ENCODE measurements at places on chromosomes 11 and 22.

DNA sequence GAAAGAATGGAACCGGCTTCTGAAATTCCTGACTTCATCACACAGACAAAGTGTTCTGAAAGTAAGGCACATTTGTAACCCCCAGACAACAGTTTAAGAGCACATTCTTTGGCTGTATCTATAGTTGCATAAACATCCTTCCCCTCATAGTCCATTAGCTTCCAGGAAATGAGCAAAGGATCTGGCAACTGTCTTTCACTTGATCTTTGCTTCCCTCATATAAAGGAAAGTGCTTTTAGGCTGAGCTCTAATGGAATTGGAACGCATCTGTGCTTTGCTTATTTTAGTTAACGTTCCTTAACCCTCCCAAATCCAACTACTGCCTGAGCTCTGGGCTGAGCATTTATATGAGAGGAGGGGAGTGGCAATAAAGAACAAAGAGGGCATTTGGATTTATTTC is 76.9 kb upstream of the API5 start:
- no peak for DNase-seq

DNA sequence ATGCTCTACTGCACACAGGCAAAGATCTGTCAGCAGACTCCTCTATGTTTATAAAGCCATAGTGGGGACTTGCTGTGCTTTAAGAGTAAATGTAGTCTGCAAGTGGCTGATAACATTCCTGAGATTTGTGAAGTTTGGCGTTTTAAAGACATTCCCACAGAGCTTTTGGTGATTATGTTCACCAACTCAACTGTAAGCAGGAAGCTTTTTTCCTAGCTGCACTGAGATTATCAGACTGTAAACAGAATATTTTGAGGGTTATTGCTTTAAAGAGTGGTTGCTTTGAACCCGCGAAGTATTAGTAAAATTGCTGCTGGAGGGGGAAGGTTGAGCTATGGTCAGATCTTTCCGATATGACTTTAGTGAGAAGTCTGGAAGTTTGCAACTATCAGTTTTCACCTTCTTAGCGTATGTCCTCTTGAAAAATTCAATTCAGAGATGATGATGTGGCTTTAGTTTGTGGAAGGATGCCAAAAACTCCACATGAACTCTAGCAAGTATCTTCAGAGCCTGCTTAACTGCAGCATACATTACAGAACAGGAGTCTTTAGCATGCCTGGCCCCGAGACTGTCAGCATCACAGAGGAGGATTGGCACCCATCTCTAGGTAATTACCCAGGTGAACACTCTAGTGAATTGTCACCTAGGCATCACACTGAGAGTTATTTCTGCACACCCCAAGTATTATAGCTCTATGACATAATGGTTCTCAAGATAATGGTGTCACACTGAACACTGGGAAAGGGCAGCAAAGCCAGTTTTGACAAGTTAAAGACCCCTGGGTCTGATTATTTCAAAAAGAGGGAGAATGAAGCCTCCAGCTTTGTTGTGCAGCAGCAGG is 89.9 kb downstream of the MTNR1B start:
- DNase-seq: no peak

- no peak for DNase-seq
These were observed 22.0 kb upstream of the CAT start for GRCh38 chr11:34416766-34417165.

GRCh38 chr22:49803134-49803533 is 24.5 kb downstream of the BRD1 start:
- no peak for DNase-seq

GRCh38 chr11:16818284-16818683 is 79.8 kb downstream of the C11orf58 start:
- DNase-seq: no peak

DNA sequence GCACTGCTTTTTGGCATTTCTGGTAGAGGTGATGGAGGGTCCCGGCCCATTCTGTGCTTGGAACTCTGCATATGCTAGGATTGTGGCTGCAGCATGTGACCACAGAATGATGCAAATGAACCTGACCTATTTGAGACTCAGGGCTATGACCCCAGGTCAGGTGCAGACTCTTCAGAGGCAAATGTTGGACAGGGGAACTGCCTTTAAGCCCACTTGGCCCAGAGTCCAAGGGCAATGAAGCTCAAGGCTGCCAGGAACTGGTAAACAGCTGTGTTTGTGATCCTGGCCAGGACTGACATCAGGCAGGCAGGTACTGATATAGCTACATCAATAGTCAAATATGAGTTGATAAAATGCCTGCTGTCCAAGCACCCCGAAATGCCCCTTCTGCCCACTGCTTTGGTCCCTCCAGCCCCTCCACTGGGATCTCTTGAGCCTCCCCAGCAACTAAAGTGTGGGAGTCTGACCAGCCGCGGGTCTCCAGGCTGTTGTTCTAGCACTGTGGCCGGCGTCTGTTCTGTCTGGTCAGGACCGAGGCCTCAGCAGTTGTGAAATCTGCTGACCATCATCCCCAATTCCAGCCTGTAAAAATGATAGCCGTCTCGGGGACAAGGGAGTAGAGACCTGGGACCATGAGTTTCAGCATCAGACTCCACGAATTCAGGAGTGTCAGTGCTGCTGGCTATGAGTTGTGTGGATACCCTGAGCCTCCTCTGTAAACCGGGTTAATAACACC is 82.4 kb upstream of the EIF3D start:
- no peak for DNase-seq

- no peak for DNase-seq
These were observed 47.4 kb downstream of the ARHGEF12 start for GRCh38 chr11:120383518-120384155.

DNA sequence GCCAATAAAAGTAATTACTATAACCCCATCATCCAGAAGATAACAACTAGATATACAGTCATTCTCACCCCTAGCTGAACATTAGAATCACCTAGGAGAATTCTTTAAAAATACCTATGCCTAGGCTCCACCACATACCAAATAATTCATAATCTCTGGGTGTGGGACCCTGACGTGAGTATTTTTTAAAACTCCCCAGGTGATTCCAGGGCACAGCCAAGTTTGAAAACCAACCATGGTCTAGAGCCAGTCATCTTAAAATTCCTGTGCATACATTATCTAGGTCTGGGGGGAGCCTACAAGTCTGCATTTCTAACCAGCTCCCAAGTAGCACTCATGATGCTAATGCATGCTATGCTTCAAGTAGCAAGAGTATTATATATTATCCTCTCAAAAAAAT is 281.0 kb upstream of the MTNR1B start:
- no peak for DNase-seq

DNA sequence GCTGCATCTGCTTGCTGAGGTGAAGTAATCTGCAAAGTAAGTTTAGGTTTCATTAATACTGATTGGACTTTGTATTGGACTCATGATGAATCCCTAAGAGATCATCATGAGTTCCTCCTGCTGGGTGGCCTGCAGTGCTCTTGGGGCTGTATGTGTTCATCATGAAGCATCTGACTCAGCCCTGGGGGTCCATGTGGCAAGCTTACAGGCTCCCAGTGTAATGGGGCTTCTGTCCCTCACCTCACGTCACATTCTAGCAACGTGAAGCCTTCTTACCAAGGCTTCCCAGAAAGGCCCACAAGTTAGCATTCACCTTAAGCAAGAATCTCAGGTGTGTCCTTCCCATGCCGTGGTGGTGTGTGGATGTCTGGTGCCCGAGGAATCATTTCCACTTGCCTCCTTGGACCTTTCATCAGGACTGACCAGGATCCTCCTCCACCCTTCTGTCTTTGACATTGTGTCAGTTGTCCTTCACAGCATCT is 23.7 kb downstream of the CRKL start:
- no peak for DNase-seq

GRCh38 chr11:45150301-45150700 is 3.9 kb downstream of the PRDM11 start:
- no peak for DNase-seq

DNA sequence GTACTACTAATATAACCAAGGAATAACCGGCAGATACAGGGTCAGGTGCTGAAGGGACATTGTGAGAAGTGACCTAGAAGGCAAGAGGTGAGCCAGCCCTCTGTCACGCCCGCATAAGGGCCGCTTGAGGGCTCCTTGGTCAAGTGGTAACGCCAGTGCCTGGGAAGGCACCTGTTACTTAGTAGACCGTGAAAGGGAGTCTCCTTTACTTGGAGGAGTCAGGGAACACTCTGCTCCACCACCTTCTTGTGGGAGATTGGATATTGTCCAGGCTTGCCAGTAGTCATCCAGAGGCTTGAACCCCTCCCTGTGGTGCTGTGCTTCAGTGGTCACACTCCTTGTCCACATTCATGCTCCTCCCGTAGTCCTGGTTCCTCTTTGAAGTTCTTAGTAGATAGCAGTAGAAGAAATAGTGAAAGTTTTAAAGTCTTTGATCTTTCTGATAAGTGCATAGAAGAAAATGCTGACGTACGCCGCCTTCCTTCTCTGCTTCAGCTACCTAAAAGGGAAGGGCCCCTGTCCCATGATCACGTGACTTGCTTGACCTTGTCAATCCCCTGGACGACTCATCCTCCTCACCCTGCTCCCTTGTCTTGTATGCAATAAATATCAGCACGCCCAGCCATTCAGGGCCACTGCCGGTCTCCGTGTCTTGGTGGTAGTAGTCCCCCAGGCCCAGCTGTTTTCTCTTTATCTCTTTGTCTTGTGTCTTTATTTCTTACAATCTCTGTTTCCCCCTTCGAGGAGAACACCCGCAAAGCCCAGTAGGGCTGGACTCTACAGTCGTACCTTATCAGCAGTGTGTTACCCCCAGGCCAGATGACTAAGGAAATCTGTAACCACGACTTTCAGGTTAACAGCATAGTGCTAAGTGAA is 6.1 kb downstream of the NUP50 start:
- DNase-seq: no peak

GRCh38 chr22:36323182-36323854 is 64.4 kb downstream of the MYH9 start:
- DNase-seq: peak; percentile 96

DNA sequence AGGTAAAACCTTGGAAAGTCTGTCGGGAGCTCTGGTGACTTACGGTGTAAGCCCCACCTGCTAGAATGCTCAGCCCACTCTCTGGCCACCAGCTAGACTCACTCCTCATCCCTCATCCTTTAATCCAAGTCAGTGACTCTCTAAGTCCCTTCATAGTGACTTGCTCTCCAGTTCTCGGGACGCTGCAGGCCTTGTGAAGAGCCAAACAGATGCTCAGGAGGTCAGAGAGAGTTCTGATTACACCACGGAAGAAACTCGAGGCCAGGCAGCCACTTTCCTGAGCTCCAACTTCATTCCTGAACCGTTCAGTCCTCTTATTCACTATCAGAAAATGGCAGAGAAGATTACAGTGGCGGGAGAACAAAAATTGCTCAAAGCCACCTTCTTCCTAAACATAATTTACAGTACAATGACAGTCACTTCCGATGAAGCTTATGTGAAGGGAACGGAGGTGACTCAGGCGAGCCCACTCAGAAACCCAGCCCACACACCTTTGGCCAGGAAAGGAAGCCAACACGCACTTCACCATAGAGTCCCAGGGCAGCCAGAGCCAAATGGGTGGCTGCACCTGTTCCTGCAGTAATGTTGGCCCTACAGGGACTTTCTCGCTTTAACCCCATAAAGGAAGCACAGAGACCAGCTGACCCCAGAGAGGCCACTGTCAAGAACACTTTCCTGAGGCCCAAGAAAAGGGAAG is 100.4 kb downstream of the GALNT18 start:
- no peak for DNase-seq

GRCh38 chr22:23858484-23858815 is 775 bp downstream of the SLC2A11 start:
- no peak for DNase-seq

- no peak for DNase-seq
These were observed 21.2 kb downstream of the MCM5 start for GRCh38 chr22:35421121-35421520.
